Fibroblast of skin of back (primary cell): ENCODE measurements at places on chromosomes 2 and 18.

- DNase-seq = peak; percentile 33
Measured at GRCh38 chr2:3492951-3493614, 26.2 kb downstream of the ADI1 start.

- DNase-seq = peak; percentile 33
Measured at GRCh38 chr18:8140841-8141501, 468.3 kb upstream of the RAB12 start.

DNA sequence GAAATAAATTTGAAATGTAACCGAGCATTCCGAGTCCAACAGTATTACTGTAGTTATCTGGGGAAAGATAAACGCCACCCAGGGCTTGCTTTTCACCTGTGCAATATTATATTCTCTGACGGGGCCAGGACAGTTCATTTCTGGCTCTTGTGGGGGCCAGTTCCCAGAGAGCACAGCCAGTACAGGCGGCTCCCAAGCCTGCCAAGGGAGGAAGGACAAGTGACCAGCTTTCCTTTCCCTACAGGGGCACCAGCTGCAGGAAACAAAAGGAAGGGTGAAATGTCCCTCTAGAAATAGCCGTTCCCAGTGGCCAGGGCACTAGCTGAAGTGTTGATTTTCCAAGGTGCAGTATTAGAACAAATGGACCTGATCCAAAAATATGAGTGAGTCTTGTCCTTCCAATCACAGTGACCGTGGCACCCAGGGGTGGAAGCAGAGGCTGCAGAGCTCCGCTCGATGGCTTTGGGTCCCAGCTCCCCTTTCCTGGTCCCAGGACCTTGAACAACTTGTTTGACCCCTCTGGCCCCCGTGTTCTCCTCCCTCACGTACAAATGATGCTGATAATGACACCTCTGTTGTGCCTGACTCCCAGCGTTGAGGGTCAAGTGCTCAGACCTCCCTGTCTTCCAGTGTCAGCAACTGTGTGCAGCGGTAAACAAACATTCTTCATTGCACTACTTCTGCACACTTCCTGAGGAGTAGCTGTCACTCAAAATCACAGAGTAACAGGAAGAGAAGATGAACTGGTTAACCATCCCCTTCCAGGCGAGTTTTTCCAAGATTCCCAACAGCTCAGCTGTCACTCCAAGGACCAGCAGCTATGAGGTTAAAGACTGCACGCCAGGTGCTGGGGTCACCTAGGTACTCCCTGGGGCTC, 40.9 kb downstream of the GYPC start:
- no peak for DNase-seq

DNA sequence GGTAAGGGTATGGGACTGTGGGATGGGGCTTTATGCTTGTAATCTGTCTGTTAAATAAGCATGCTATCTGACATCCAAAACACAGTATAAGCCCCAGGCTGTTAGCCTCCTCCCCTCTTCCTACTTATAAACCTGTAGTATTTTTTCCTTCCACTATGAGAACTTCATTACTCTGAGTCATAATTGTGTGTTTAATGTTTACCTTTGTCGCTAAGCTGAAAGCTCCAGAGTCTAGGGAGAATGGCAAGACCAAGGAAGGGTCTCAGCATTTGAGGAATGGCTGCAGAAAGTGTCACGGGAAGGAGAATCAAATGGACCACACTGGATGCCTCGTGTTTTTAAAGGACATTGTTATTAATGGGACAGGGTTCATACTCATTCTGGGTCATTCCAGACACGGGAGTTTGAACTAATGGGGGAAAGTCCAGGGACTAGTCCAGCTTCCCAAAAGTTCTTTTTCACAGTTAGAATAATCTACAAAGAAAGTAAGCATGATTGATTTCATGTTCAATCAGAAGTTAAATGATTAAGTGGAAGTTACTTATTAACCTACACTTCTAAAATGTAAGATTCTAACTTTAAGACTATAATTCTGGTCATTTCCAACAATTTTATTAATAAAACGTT, 292.2 kb downstream of the AFF3 start:
- peak; percentile 33 for DNase-seq

GRCh38 chr2:209592106-209592505, 168.3 kb downstream of the MAP2 start:
- DNase-seq = no peak

DNA sequence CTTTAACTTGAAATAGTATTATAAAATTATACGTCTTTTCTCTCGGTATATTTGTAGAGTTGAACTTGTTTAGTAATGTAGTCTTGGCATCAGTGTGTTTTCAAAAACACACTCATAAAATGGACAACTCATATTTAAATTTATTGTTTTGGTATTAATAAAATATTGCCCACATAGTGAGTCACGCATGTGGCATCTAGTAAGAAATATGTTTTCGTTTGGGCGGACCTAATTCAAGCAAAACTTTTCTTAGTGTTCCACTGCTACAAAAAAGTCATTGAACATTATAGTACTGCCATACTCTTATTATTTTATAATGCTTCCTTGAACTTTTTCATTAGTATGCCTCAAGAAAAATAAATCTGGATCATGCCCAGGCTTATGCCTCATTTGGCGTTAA, 31.1 kb upstream of the FAM237A start:
- DNase-seq = peak; percentile 5

DNA sequence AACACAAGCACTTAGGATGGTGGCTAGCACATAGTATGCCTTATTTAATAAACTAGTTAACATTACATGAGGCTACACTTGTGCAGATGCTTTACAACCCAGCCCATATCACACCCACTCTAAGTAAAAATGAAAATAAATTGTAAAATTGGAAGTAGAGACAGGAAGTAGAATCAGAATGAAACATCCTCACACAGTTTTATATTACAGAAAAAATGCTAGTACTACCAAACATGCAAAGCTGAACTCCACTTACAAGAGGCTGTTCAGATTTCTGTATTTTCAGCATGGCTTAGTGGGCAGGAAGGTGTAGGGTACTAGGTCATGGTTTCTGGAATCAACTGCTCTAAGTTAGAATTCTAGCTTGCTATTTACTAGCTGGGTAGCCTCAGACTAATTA, 18.2 kb upstream of the CRIM1 start:
- DNase-seq = no peak

- no peak for DNase-seq
Measured at GRCh38 chr2:20565623-20566236, 85.2 kb downstream of the HS1BP3 start.
